BJ (cell line): ENCODE measurements at places on chromosomes 7 and 10.

GRCh38 chr10:26755443-26755903 lies 58.0 kb downstream of the PDSS1 start:
- no peak for DNase-seq

DNA sequence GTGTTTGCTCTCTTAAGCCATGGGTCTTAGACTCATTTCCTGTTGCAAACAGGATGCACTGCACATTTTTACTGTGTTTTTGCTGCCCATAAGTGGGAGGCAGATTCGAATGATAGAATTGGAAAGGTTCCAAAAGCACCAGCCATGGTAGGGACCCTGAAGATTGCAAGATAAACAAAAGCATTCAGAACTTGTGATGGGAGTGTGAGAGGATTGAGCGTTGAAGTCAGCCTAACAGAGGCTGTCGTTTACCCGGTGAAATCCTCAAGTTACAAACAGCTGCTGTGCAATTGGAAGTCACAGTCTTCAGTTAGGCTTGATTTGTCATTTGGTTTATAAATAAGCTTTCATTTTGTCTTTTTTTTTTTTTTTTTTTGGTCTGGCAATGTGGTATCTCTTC lies 192.7 kb upstream of the MKI67 start:
- DNase-seq: no peak

GRCh38 chr7:1567049-1567771 lies 2.6 kb downstream of the PSMG3 start:
- DNase-seq: no peak

- DNase-seq: no peak
Measured at GRCh38 chr10:78199005-78199725, 165.5 kb downstream of the RPS24 start.

DNA sequence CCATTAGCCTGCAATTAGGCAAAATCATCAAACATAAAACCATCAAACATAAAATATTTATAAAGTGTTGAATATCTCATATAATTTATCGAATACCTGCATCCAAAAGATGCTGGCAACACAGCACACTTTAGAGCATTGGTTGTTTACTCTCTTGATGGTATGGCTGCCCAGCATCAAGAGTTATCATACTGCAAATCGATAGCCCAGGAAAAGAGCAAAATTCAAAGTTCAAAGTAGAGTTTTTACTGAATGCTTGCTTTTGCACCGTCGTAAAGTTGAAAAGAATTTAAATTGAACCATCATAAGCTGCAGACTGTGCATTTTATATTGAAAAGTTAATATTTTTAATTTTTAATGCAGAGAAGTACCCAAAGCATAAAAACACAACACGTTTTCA lies 4.2 kb upstream of the GSTO2 start:
- DNase-seq: no peak

- no peak for DNase-seq
Measured at GRCh38 chr7:47604496-47604890, 22.6 kb upstream of the TNS3 start.
